Stimulated activated CD8-positive, alpha-beta memory T cell treated with anti-CD3 and anti-CD28 coated beads, Interleukin-12 subunit alpha, Interleukin-12 subunit beta, amount 100 ng/mL, for 1 hour (primary cell): ENCODE measurements at places on chromosomes 1 and 21.
A peak's percentile ranks its signal among the peaks of the same experiment; 100 is the strongest.

DNA sequence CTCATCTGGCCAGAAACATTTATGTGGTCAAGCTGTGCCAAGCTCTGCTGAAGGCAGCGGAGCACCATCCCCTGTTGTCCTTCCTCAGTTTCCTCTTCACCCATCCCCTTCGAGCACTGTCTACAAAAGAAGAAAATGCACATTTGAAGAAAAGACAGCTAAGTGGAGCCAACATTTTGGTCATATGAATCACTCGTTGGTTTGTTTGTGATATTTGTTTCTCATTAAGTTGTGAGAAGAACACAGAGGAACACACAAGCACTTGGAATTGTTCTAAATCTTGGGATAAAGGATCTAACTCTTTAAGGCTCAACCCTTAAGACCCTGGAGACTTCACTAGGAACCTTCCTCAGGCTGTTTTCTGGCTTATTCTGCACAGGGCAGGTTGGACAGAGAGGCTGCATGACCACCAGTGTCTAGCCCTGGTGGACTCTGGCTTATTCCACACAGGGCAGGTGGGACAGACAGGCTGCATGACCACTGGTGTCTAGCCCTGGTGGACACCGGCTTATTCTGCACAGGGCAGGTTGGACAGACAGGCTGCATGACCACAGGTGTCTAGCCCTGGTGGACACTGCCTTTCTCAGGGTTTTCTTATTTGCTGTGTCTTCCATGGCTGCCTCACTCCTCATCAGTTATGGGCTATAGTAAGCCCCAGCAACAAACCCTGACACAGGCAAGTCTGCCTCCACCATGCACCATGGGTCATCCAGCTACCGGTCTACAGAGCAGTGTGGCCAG, 35.3 kb upstream of the COL6A2 start:
- DNase-seq, result no peak

- no peak for DNase-seq
Observed at GRCh38 chr1:10651793-10652192, 144.7 kb downstream of the CASZ1 start.

GRCh38 chr1:8374812-8375211, 56.9 kb downstream of the SLC45A1 start:
- no peak for DNase-seq

- no peak for DNase-seq
Observed at GRCh38 chr1:214037468-214037867, 49.7 kb downstream of the PROX1 start.

- no peak for DNase-seq
Observed at GRCh38 chr1:17162941-17163340, 42.0 kb upstream of the PADI1 start.

GRCh38 chr1:209617047-209617673, 33.6 kb downstream of the CAMK1G start:
- no peak for DNase-seq

DNA sequence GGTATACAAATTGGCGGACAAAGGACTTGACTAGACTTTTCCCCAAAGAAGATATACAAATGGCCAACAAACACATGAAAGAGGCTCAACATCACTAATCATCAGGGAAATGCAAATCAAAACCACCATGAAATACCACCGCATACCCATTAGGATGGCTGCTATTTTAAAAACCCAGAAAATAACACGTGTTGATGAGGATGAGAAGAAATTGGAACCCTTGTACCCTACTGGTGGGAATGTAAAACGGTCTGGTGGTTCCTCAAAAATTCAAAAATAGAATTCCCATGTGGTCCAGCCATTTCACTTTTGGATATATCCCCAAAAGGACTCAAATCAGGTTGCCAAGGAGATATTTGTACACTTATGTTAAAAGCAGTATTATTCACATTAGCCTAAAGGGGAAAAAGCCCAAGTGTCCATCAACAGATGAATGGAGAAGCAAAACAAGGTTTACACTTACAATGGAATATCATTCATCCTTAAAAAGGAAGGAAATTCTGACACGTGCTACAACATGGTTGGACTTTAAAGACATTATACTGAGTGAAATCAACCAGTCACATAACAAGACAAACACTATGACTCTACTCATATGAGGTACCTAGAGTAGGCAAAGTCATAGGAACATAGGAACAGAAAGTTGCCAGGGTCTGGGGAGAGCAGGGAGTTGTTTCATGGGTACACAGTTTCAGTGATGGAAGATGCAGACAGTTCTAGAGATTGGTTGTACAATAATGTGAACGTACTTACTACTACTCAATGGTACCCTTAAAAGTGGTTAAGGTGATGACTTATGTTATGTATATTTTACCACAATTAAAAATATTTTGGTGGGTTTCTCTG, 17.0 kb downstream of the CD34 start:
- DNase-seq, result no peak

DNA sequence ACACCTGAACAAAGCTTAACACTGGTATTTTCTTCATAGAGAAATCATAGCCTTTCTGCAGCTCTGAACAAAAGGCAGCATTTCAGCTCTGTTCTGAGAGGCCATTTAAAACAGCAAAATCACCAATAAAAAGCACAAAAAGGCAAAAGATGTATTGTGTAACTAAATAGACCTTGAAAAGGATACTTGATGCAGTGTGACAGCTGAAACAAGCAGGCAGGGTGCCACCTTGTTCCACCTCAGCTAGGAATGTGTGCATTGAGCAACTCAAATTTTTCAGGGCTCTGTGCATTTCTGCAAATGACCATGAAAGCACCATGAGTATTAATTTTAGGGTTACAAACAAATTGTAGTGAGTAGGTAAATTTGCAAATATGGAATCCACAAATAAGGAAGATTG, 65.8 kb downstream of the RHOU start:
- no peak for DNase-seq

DNA sequence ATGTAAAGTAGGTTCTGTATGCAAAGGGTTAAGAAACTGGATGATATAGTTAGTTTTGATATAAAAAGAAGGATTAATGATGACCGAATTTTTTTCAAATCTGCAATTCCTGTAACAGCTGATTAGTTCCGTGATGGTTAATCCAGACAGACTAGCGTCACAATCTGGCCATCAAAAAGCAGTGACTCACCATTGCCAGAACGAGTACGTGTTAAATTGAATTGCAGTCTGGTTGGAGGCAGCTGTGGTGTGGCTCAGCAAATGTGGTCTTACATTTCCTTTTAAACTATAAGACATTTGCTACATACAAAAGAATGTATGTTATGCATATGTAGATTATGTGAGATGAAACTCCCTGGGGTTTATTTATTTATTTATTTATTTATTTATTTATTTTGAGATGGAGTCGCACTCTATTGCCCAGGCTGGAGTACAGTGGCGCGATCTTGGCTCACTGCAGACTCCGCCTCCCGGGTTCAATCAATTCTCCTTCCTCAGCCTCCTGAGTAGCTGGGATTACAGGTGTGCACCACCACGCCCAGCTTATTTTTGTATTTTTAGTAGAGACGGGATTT, 139.8 kb downstream of the RYR2 start:
- no peak for DNase-seq

DNA sequence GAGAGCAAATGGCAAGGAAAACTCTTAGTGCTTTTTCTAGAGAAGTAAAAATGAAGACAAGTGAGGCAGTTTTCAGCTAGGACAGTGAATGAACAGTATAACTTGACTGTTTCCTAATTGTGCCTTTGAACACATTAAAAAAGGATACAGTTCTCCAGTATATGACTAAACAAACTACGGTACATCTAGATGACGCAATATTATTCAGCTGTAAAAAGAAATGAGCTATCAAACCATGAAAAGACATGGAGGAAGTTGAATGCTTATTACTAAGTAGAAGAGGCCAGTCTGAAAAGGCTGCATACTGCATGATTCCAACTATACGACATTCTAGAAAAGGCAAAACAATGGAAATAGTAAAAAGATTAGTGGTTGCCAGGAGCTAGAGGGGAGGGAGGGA, 206.3 kb downstream of the SIPA1L2 start:
- no peak for DNase-seq

- DNase-seq, result no peak
Observed at GRCh38 chr1:111323231-111323630, 32.6 kb downstream of the CHIA start.

DNA sequence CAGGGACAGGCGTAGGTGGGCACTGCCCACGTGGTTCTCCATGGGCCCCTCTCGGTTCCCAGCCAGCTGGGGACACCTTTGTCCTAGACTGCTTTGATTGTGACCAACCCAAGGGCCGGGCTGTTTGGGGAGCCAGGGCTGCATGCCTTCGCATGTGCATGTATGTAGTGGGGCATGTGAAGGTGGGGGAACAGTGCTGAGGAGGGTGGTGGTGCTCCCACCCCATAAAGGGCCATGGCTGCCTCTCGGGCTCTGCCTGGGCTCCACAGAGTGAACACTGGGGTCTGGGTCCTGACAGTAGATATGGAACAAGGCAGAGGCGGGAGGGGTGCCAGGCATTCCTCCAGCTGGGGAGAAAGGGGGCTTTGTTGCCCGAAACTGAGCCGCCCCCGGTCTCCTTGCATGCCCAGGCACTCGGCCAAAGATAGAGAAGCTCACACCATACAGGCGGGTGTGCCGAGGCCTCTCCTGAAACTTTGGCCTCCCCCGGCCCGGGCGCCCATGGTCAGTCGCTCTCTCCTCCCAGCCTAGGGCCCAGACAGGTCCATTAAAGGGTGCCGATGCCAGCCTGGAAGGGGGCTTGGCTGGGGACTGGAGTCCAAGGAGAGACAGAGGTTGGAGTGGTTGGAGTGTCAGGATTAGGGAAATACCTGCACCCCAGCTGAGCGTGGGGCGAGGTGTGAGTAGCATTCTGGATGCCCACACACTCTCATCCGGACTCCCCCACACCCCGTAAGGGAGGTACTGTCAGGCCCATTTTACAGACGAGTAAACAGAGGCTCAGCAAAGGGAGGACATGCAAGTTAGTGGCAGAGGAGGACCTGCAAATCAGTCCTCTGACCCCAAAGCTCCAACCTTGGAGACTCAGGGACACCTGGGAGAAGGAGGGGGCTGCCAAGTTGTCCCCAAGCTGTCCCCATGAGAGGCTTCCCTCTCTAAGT, 41.1 kb downstream of the EPHA2 start:
- DNase-seq, result no peak

GRCh38 chr1:238205045-238205662, 314.4 kb upstream of the ZP4 start:
- no peak for DNase-seq

GRCh38 chr1:200180821-200181220, 153.3 kb downstream of the NR5A2 start:
- no peak for DNase-seq

- no peak for DNase-seq
Observed at GRCh38 chr1:15684042-15684461, at the start of gene PLEKHM2. PLEKHM2 (plus strand) TSS chr1:15684320; CDS start chr1:15684559, 239 bp downstream.

- DNase-seq, result no peak
Observed at GRCh38 chr1:155420788-155421187, 100.1 kb downstream of the RUSC1 start.

GRCh38 chr1:186060226-186060625, 314.8 kb downstream of the TPR start:
- DNase-seq, result no peak

GRCh38 chr1:156848461-156849150, 10.3 kb downstream of the INSRR start:
- peak; percentile 36 for DNase-seq

- DNase-seq, result no peak
Observed at GRCh38 chr1:207918011-207918410, 7.1 kb upstream of the CD34 start.

DNA sequence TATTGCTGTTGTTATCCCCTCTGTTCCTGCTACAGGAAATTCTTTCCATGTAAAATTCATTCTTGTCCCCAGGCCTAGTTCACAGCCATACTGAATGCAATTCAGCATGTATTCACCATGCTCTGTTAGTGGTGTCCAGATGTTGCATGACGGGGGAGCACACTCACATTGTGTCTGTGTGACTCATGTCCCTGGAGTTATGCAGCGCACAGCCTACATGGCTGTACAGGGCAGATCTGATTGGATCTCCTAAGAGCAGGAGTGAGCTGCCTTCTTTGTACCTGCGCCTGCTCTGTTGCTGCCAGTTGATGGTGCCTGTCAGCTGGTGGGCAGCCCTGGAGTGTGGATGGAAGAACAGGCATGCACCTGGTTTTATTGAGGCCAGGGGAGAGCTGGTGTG, 17.6 kb downstream of the HTR6 start:
- DNase-seq, result no peak

DNA sequence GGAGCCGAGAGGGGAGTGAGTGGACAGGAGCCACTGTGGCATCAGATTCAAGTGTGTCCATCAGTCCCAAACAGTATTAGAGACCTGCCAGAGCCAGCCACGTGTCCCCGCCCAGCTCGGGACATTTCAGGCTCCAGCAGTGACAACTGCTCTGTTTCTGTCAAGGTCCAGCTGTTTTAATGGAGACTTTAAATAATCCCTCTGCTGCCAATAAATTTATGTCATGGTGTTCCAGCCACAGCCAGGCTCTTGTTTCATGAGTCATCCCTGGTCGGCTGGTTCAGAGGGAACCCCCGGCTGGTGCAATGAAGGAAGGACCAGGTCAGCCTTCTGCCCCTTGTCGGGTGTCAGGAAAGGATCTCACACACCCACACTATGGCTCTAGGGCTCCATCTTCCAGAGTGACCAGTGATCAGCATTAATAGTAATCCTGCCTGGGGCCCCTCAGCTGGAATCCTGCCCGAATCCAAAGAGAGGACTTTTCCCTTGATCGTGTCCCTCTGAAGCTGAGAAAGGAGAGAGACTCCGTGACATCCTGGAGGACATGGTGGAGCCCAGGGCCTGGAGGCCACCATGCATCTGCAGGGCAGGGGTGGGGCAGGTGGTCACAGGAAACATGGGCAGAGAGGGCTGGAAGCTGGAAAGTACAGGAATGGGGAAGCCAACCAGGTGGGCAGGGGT, 197.3 kb downstream of the MATN1 start:
- no peak for DNase-seq

GRCh38 chr1:199510314-199510713, 517.2 kb upstream of the NR5A2 start:
- no peak for DNase-seq

- DNase-seq, result no peak
Observed at GRCh38 chr1:115828101-115829022, 12.6 kb downstream of the NHLH2 start.

- no peak for DNase-seq
Observed at GRCh38 chr1:196160066-196160795, 448.0 kb downstream of the KCNT2 start.

DNA sequence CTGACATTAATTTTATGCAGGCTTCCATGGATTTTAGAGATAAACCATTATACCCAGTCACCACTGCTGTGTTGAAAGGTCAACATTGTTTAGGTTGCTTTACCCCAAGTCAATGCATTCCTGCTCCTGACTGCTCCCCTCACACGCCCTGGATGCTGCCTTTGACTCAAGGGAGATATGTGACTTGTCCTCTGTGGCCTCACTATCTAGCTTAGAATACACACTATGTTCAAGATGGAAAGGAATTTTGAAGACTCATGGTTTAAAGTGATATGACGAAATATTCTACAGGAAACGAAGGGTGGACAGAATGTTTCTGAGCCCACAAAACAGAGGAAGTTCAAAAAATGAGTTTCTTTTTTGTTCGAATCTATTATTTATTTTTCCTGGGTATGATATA, 170.4 kb upstream of the NR5A2 start:
- no peak for DNase-seq
